ENCODE measurements at places on chromosomes 6 and 20.
A peak's percentile ranks its signal among the peaks of the same experiment; 100 is the strongest.

DNA sequence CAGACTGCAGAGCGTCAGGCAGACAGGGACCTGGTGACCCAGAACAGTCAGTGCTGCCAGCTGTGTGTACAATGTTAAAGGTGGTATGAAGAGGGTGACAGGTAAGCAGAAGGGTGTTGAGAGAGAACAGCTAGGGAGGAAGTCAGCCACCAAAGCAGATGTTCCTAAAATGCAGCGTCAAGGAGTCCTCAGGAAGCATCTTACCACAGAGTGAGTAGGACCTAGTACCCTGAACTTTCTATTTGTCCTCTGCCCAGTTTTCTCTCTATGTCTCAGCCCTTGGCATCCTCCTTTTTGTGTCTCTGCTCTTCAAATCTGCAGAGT, 14.2 kb downstream of the STMND1 start:
- no peaks in the 10 kb centered on the region for H3K36me3 ChIP-seq
- no peaks in the 10 kb centered on the region for H3K4me1 ChIP-seq
- no peak overlapping the region for H3K27ac ChIP-seq

DNA sequence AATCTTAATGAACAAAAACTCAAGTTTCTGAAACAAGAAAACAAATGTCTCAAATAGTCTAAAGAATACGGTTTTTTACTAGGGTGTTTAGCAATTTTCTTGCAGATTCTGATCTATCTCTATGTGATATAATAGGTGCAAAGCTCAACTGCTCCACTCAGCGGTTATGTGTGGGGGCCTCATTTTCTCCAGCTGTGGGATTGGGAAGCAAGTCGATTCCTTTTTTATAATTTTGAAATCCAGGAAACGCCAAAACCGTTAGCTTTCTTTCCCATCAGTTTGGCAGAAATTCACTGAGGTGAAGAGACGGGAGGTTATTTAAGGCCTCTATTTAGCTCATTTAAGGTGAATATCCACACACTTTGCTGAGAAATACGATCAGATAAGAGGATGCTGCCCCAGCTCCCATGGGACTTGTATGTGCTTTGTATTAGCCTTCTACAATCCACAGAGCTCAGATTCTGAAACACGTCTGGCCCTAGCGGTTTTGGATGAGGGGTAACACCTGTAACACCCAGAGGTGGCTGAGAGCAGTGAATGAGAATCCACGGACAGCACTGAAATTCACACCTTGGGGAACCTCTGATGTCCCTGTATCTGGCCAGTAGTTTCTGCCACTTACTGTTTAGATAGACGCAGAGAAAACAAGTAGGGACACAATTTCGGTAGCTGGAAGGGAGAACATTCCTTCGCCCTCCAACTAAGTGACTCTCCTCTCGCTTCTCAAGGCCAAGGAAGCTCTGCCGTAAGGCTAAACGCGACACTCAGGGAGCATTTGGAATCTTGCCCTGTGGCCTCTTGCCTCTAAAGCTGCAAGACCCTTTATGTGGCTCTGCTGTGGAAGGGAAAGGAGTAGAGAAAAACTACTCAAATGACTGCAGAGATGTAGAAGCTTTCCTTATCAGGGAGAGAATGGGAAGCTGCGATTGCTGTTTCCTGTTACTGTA, 6.5 kb upstream of the BCAS4 start:
- DNase-seq, result no peak
- H3K4me1 ChIP-seq, result no peaks in the 10 kb centered on the region
- H3K4me3 ChIP-seq, result no peak overlapping the region
- H3K27ac ChIP-seq, result peak overlapping the region; percentile 22
- no peaks in the 10 kb centered on the region for H3K36me3 ChIP-seq

- H3K4me1 ChIP-seq, result peaks cover 1% of the 10 kb centered on the region
- H3K36me3 ChIP-seq, result no peaks in the 10 kb centered on the region
These were observed 103.0 kb downstream of the PLEKHG1 start for GRCh38 chr6:150702675-150703074.

- no peaks in the 10 kb centered on the region for H3K4me1 ChIP-seq
- H3K4me3 ChIP-seq, result no peak overlapping the region
- H3K36me3 ChIP-seq, result no peaks in the 10 kb centered on the region
- DNase-seq, result no peak
These were observed 368.2 kb upstream of the SULF2 start for GRCh38 chr20:48153523-48153922.

DNA sequence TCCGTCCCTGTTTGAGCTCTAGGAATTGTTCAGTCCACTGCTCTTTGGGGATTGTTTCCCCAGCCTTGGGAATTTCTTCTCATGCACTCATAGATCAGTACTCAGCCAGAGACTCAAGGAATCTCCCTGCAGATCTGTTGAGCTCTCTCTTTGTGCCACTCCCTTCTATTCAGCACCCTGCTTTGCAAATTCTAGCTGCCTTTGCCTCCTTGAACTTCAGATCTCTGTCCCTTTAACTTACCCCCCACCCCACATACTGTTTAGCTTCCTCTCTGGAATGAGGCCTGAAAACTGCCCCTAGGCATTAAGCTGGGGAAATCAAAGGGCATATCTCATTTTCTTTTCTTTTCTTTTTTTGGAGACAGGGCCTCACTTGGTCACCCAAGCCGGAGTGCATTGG, 30.5 kb downstream of the QRSL1 start:
- no peak overlapping the region for H3K27ac ChIP-seq
- no peak for DNase-seq
- peaks cover 23% of the 10 kb centered on the region for H3K36me3 ChIP-seq
- no peak overlapping the region for H3K4me3 ChIP-seq
- H3K27me3 ChIP-seq, result no peaks in the 10 kb centered on the region

DNA sequence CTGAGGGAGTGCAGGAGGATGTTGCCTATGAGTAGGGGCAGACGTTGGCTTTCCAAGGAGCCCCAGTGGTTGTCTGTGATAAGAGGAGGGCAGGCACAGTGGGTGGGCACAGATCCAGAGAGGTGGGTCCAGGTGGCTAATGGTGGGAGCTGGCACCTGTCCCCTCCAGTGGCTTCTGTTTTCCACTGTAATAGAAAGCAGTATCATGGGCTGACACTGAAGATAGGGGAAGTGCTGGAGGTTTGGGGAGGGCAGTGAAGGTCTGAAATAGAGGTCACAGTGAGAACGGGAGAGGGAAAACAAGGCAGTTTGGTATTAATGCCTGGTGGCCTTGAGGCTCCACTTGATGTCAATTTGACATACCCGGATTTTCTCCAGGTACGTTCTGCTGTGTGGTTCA, 10.5 kb upstream of the TXNDC5 start:
- no peaks in the 10 kb centered on the region for H3K36me3 ChIP-seq
- DNase-seq, result no peak
- no peaks in the 10 kb centered on the region for H3K4me1 ChIP-seq
- peaks cover 8% of the 10 kb centered on the region for H3K27me3 ChIP-seq
- H3K27ac ChIP-seq, result no peak overlapping the region
- no peak overlapping the region for H3K4me3 ChIP-seq

DNA sequence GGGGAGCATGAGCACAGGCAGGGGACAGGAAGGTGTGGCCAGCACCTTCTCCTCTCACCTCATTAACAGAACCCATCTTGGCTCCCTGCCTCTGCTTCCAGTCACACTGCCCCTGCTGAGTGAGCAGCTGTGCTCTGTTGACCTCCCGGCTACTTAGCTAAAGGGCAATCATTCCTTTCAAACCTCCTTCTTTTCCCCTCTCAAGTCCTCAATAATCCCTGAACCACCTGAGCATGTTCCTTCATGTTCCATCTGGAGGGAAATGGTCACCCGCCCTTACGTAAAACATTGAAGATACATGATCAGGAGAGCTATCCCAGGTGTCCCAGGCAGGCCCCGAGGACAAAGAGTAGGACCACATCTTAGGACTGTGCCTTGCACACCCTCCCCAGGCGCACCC, 21.7 kb upstream of the MRPS10 start:
- H3K4me3 ChIP-seq, result no peak overlapping the region
- no peaks in the 10 kb centered on the region for H3K27me3 ChIP-seq
- no peaks in the 10 kb centered on the region for H3K4me1 ChIP-seq
- peaks cover 85% of the 10 kb centered on the region for H3K36me3 ChIP-seq
- no peak for DNase-seq
- H3K27ac ChIP-seq, result peak overlapping the region; percentile 2

- no peaks in the 10 kb centered on the region for H3K27me3 ChIP-seq
- H3K36me3 ChIP-seq, result peaks cover 3% of the 10 kb centered on the region
- H3K4me3 ChIP-seq, result no peak overlapping the region
- DNase-seq, result no peak
These were observed 37.0 kb upstream of the HLA-A start for GRCh38 chr6:29905286-29905685.

GRCh38 chr6:109373762-109374161, 8.5 kb downstream of the CD164 start:
- peaks cover 33% of the 10 kb centered on the region for H3K4me1 ChIP-seq
- peak overlapping the region; percentile 13 for H3K4me3 ChIP-seq
- H3K27me3 ChIP-seq, result no peaks in the 10 kb centered on the region
- no peak for DNase-seq

GRCh38 chr6:37674161-37674560, 23.5 kb downstream of the MDGA1 start:
- no peaks in the 10 kb centered on the region for H3K4me1 ChIP-seq
- no peaks in the 10 kb centered on the region for H3K36me3 ChIP-seq
- no peak overlapping the region for H3K4me3 ChIP-seq

- no peak overlapping the region for H3K27ac ChIP-seq
- no peak for DNase-seq
- H3K27me3 ChIP-seq, result no peaks in the 10 kb centered on the region
- H3K36me3 ChIP-seq, result no peaks in the 10 kb centered on the region
- no peaks in the 10 kb centered on the region for H3K4me1 ChIP-seq
- H3K4me3 ChIP-seq, result no peak overlapping the region
These were observed 7.4 kb downstream of the SRC start for GRCh38 chr20:37353285-37353849.

- no peak overlapping the region for H3K4me3 ChIP-seq
- H3K4me1 ChIP-seq, result no peaks in the 10 kb centered on the region
- H3K27me3 ChIP-seq, result no peaks in the 10 kb centered on the region
- no peaks in the 10 kb centered on the region for H3K36me3 ChIP-seq
These were observed 185.3 kb downstream of the PKHD1 start for GRCh38 chr6:51901766-51902764.

GRCh38 chr6:168584671-168585070, 143.7 kb downstream of the SMOC2 start:
- H3K27ac ChIP-seq, result no peak overlapping the region
- H3K36me3 ChIP-seq, result no peaks in the 10 kb centered on the region
- DNase-seq, result no peak
- H3K4me3 ChIP-seq, result no peak overlapping the region
- peaks cover 2% of the 10 kb centered on the region for H3K4me1 ChIP-seq

DNA sequence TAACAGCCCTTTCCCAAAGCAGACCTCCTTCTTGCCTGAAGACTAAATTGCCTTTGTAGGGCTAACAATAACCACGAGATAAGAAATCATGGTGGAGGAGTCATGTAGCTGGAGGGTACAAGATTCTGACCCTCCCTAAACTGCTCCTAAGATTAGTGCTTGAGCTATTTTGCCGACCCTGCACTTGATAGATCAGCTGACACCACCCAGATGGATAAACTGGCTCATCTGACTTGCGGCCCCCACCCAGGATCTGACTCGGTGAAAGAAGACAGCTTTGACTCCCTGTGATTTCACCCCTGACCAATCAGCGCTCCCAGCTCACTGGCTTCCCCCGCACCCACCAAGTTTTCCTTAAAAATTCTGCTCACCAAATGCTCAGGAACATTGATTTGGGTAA, 57.6 kb upstream of the UNC93A start:
- H3K27ac ChIP-seq, result no peak overlapping the region
- peaks cover 23% of the 10 kb centered on the region for H3K27me3 ChIP-seq
- no peaks in the 10 kb centered on the region for H3K4me1 ChIP-seq
- H3K4me3 ChIP-seq, result no peak overlapping the region
- no peaks in the 10 kb centered on the region for H3K36me3 ChIP-seq

- DNase-seq, result no peak
- H3K36me3 ChIP-seq, result peaks cover 12% of the 10 kb centered on the region
- no peak overlapping the region for H3K4me3 ChIP-seq
- no peak overlapping the region for H3K27ac ChIP-seq
These were observed 192.4 kb downstream of the ZFAND3 start for GRCh38 chr6:38011937-38012336.

GRCh38 chr6:85913001-85913400, 270.3 kb upstream of the SYNCRIP start:
- H3K27me3 ChIP-seq, result peaks cover 1% of the 10 kb centered on the region
- H3K27ac ChIP-seq, result no peak overlapping the region
- no peak for DNase-seq

DNA sequence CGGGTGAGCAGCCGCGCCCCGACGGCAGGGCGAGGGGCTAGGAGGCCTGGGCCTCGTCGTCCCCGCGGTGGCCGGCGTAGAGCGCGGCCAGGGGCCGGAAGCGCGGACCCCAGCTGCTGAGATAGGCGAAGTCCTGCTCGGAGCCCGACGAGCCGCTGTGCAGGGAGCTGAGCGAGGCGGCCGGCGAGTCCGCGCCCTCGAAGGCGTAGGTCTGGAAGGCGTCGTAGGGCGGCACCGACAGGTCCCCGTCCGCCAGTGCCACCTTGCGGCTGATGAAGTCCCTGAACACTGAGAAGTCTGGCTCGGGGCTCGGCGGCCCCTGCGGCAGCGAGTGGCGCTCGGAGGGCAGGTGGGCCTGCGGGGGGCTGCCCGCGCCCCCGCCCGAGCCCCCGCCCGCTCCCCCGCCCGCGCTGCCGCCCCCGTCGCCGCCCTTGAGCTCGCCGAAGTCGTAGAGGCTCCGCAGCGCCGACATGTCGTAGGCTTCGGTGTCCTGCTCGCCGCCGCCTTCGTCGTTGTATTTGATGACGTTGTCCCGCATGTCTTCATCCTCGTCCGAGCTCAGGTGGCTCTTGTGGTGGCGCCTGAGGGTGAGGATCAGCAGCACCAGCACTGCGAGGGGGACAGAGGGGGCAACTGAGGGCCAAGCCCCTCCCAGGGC, 56.5 kb downstream of the CD40 start:
- H3K27me3 ChIP-seq, result peaks cover 92% of the 10 kb centered on the region
- no peaks in the 10 kb centered on the region for H3K36me3 ChIP-seq
- H3K27ac ChIP-seq, result no peak overlapping the region
- peak overlapping the region; percentile 15 for H3K4me3 ChIP-seq
- peaks cover 3% of the 10 kb centered on the region for H3K4me1 ChIP-seq

DNA sequence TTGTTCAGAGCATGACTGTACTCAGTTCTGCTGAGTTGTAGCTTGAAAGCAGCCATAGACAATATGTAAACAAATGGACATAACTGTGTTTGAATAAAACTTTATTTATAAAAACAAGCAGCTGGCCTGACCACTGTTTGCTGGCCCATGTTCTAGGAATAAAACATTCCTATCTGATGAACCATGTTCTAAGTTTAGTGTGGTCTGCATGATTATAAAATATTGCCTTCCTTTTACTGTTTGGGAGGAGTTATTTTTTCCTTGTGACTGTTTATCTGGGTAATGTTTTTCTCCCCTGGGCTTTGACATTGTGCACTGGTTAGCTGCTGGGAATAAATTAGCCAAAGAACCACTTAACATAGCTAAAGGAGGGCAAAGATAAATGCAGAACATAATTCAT, 55.1 kb downstream of the CDS2 start:
- no peak overlapping the region for H3K27ac ChIP-seq
- H3K4me3 ChIP-seq, result no peak overlapping the region

GRCh38 chr6:16397623-16398022, 159.2 kb downstream of the GMPR start:
- H3K27ac ChIP-seq, result no peak overlapping the region
- peaks cover 4% of the 10 kb centered on the region for H3K36me3 ChIP-seq
- no peak for DNase-seq
- H3K4me1 ChIP-seq, result peaks cover 2% of the 10 kb centered on the region
